Amniotic stem cell (primary cell): ENCODE measurements at places on chromosomes 12 and 14.

- DNase-seq: no peak
Measured at GRCh38 chr14:22231018-22231417, 358.0 kb downstream of the DAD1 start.

- DNase-seq: no peak
Measured at GRCh38 chr12:12126551-12126950, 55.8 kb downstream of the BCL2L14 start.

DNA sequence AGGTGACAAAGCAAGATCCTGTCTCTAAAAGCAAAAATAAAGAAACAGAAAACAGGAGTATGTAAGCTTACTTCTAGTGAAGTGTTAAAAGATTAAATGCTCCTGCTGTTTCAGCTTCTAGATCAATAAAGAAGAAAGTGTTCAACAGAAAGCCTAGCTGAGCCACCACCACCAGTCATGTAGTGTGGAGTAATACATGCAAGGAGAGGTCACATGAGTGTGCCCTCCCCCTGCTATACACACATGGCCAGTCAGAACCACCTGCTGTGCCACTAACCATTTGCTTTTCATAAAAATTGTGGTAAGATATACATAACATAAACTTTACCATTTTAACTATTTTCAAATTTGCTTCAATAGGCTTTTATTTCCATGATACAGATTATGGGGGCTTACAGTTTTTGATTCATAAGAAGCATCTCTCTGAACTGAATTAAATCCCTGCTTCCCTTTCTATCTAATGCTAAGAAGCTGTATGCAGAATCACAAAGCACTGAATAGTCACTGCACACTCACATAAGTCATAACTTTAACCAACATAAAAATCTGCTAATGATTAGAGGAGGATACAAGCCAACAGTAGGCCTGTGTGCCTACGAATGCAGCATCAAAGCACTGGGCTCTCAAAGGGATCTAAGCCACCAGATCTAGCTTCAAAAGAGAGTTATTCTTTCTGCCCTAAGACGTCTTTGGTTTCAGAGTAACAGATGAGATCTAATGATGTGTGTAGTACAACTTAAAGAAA, 515.5 kb downstream of the C12orf50 start:
- DNase-seq: no peak

GRCh38 chr14:105647784-105648608, 121.6 kb downstream of the TMEM121 start:
- DNase-seq: no peak

DNA sequence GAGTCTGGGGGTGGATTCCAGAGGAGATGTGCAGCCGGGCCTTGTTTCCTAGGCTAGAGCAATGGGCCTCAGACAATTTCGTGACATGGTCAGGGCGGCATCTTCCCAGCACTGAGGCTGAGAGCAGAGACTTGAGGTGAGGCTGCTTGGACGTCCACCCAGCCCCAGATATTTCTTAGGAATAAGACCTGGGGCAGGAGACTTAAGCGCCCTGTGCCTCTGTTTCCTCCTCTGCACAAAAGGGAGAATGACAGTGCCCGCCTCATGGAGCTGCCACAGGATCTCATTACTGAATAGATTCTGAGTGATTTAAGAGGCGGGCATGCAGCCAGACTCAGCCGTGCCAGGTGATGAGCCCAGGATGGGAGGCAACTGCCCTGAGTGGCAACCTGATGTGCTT, 297.9 kb upstream of the SFSWAP start:
- no peak for DNase-seq

GRCh38 chr12:92539110-92539749, 163.6 kb upstream of the PLEKHG7 start:
- no peak for DNase-seq

- DNase-seq: no peak
Measured at GRCh38 chr14:55654243-55654642, 74.2 kb downstream of the KTN1 start.

- no peak for DNase-seq
Measured at GRCh38 chr12:108587826-108588225, 10.1 kb downstream of the TMEM119 start.

DNA sequence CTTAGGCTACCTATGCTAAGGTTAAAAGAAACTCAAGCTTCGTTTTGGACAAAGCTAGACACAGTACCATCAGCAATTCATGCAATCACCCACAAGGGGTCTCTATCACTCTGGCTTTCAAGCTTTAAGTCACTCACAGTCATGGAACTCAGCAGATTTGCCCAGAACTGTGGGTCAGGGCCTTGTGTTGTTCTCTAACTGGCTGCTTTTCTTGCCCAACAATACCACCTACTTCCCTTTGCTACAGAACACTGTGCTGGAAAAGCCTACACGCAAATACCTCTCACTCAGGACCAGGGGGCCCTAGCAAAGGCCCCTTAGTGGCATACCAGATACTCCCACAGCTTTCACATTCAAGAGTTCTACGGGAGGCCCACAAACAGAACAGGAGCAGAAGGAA, 9.1 kb downstream of the NEMP1 start:
- peak; percentile 57 for DNase-seq

DNA sequence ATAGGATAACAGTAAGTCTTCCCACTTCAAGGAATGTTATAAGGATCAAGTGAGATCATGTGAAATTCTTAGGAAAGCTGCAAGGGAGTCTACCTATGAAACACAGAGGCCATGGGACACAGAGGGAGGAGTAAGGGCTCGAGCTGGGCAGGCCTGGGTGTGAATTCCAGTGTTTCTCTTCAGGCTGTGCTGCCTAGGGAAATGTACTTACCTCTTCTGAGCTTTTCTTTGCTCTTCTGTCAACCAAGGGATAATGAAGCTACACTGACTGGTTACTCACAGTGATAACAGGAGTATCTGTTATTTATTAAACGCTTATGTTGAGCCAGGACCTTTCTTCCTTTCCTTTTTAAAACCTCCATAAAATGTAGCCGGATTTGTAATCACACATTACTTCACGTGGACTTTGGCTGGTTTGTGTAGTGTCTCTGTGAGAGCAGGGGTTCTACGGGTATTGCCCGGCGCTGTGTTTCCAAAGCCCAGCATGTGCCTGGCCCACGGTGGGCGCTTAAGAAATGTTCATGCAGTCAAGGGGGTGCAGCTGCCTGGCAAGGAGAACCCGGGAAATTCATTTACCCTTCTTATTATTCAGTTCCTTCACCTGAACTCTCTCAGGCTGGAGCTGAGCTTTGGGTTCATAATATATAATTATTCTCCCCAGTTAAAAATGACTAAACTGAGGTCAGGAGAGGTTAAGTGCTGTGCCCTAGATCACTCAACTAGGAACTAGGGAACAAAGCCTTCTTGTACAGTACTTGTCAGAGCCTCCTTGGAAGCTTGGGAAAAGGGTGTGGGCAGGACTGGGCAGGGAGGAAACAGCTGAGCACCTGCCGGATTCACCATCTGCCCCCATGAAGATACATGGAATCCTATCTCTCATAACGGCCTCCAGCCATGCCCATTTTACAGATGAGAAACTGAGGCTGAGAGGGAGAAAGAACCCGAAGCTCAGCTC, 214.2 kb downstream of the CACNA1C start:
- DNase-seq: no peak

DNA sequence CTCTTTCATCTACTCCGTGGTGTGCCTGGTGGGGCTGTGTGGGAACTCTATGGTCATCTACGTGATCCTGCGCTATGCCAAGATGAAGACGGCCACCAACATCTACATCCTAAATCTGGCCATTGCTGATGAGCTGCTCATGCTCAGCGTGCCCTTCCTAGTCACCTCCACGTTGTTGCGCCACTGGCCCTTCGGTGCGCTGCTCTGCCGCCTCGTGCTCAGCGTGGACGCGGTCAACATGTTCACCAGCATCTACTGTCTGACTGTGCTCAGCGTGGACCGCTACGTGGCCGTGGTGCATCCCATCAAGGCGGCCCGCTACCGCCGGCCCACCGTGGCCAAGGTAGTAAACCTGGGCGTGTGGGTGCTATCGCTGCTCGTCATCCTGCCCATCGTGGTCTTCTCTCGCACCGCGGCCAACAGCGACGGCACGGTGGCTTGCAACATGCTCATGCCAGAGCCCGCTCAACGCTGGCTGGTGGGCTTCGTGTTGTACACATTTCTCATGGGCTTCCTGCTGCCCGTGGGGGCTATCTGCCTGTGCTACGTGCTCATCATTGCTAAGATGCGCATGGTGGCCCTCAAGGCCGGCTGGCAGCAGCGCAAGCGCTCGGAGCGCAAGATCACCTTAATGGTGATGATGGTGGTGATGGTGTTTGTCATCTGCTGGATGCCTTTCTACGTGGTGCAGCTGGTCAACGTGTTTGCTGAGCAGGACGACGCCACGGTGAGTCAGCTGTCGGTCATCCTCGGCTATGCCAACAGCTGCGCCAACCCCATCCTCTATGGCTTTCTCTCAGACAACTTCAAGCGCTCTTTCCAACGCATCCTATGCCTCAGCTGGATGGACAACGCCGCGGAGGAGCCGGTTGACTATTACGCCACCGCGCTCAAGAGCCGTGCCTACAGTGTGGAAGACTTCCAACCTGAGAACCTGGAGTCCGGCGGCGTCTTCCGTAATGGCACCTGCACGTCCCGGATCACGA, 2.2 kb downstream of the SSTR1 start:
- no peak for DNase-seq

- no peak for DNase-seq
Measured at GRCh38 chr12:77488041-77488620, 342.6 kb upstream of the NAV3 start.

GRCh38 chr12:53115112-53115890, 12.0 kb downstream of the SOAT2 start:
- no peak for DNase-seq

DNA sequence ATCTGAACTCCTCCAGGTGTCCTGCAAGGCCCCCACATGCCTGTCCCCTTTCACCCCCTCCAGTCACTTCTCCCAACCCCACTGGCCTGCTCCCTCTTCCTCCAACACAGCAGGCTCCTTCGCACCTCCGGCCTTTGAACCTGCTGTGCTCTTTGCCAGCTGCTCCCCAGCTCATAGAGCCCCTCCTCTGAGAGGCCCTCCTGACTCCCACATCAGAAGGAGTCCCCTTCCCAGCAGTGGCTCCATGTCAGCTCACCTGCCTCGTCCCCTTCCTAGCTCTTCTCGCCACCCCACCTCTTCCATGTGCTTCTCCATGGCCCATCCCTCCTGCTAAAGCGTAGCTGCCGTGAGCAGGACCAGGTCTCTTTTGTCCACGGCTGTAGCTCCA, 22.1 kb downstream of the SCARB1 start:
- DNase-seq: no peak

DNA sequence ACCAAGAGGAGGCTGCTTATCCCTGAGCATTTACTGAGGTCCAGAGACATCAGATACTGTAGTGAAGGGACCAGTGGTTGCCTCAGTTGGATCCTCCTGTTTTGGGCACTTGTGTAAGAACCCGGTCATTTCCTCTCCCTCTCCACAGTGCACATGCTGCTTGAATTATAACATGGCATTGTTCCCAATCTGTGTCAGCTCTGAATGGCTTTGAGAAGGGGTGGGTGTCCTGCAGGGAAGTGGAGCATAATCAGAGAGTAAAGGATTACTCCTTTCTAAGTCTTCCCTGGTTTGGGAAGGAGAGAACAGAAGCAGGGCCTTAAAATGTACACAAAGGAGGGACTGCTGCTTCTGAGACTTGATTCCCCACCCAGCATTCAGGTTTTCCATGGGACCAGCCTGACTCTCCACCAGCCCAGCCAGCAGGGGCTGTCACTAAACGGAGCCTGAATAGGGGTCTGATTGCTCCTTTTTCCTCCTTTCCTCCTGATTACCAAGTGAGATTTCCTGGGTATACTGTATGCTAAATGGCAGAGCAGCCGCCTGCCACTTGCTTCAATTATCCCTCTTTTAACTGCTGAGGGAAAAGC, 78.4 kb downstream of the NRXN3 start:
- DNase-seq: no peak

- no peak for DNase-seq
Measured at GRCh38 chr12:49662998-49663843, 39.9 kb downstream of the PRPF40B start.

DNA sequence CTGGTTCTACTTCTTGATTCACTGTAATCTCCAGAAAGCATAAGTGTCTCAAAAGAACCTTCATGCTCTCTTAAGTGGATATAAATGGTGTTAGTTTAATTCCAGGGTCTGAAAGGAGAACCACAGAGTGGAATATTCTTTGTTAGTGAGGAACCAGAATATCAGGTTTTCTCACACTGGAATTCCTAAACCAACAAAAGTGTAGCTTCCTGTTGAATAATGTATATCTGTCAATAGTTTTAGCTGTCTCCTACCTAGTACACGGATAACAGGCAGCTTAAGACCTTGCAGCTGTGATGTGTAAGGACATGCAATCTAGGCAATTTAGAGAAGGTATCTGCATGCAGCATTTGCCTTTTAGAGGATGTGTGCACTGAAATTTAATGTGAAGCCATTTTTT, 24.0 kb downstream of the LRIG3 start:
- DNase-seq: no peak

- no peak for DNase-seq
Measured at GRCh38 chr14:61512026-61512834, 183.1 kb upstream of the HIF1A start.

- DNase-seq: no peak
Measured at GRCh38 chr12:83818881-83819280, 1093.7 kb downstream of the SLC6A15 start.

DNA sequence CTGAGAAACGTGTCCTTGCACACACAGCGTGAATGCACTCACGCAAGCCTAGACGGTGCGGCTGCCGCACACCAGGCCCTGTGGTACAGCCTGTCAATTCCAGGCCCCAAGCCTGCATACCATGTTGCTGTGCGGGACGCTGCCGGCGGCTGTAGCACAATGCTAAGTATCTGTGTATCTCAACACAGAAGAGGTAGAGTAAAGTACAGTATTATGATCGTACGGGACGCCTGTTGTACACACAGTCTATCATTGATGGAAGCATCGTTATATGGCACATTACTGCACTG, 45.0 kb downstream of the AMN start:
- no peak for DNase-seq

- DNase-seq: no peak
Measured at GRCh38 chr14:77086951-77087350, 11.1 kb upstream of the CIPC start.

DNA sequence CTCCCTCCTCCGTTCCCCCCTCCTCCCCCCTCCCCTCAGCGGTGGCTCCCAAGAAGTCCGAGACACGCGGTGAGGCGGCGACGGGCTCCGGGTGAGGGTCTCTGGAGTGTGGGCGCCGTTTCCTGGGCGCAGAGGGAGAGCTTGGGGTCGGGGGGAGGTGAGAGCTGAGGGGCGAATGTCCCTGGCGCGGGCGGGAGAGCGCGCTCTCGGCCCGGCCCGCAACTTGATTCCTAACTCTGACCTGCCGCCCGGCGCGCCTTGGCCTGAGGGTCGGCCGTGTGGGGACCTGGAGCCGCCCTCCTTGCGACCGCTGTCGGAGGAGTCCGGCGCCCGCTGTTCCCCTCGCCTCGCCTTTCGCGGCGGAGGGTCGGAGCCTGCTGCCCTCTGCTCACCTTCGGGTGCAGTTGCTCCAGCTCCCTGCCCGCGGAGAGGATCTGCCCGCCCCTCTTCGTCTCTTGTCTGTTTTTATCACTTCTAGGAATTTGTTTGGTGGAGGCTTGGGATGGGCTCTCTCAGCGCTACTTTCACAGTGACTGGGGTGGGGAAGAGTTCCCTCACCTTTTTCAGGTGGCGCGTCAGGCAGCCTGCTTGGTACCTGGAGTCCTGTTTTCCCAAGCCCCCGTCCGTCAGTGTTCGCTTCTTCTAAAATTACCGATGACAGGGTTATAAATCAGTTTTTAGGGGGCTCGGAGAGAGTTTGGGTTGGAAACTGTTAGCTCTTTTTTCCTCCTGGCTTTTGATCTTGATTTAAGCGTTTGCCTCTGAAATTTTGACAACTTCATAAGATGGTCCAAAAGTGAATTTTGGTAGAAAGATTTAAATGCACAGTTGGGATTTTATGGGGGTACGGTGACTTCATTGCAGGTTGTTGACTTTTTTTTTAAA, 495 bp downstream of the ADIPOR2 start:
- DNase-seq: peak; percentile 33
